ENCODE measurements at places on chromosomes 7 and 10.

DNA sequence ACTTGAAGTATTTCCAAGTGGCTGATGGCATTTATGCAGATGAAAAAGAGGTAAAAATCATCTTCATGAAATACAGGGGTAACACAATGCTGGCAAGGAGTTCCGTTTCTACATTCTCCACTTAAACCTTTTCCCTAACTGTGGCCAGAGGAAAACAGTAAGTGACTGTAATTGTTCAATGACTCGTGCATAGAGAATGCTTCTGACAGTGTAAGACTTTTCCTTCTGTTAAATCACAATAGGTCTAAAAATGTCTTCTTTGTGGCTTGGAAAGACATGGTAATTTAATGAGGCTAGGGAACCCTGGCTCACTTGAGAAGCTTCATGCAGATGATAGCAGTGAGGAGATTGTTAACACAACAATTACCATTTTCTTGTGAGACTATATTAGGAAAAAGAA is 50.3 kb upstream of the RSU1 start:
- peak; percentile 57 for DNase-seq

DNA sequence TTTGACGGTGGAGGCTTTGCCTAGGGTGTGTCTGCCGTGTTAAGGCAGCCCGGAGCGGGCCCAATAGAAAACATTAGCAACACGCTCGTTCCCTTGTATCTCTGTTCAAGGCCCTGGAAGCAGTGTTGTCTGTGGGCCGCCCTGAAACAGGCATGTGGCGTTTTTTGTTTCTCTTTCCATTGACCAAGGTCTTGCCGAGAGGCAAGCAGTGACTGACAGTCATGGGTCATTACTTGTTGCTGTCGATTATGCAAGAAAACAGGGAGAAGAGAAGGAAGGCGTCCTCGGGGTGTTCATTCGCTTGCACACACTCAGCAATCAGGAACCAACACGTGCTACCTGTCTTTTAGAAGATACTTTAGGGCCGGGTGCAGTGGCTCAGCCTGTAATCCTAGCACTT is 92.5 kb downstream of the EZH2 start:
- DNase-seq, result no peak

DNA sequence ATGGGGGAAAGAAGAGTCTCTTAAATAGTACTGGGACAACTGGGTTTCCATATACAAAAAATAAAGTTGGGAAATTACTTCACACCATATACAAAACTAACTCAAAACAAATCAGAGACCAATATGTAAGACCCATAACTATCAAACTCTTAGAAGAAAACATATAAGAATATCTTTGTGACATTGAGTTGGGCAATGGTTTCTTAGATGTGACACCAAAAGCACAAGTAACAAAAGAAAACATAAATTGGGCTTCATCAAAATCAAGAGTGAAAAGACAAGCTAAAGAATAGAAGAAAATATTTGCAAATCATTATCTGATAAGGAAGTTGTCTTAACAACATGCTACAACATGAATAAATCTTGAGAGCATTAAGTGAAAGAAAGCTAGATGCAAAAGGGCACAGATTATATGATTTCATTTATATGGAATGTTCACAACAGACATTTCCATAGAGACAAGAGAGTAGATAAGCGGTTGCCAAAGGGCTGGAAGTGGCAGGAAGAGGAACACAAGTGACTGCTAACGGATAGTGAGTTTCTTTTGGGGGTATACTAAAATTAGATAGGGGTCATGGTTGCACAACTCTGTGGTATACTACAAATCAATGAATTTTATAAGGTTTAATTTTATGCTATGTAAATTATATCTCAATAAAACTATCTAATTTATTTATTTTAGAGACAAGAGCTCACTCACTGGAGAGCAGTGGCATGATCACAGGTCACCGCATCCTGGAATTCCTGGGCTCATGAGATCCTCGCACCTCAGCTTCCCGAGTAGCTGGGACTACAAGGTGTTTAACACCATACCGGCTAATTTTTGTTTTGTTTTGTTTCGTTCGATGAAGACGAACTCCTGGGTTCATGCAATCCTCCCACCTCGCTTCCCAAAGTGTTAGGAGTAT is 35.4 kb downstream of the JMJD1C start:
- DNase-seq, result no peak

DNA sequence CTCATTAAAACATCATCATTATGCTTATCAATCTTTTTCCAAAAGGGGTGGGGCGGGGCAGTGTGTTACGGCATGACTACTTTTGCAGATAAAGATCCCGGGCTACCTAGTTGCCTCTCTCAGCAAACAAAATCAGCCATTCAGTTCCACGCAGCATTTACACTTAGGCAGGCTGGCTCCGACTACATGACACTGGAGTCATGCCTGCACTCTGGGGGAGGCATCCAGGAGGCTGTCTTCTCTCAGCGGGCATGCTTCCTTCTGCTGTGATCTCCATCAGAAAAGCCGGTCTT is 193.9 kb upstream of the TCF7L2 start:
- DNase-seq, result no peak

GRCh38 chr10:44939691-44940401 is 19.8 kb upstream of the RASSF4 start:
- DNase-seq, result no peak

GRCh38 chr10:119734396-119735332 is 8.8 kb downstream of the INPP5F start:
- DNase-seq, result no peak

- no peak for DNase-seq
Measured at GRCh38 chr10:59900048-59900727, 6.2 kb downstream of the CCDC6 start.

DNA sequence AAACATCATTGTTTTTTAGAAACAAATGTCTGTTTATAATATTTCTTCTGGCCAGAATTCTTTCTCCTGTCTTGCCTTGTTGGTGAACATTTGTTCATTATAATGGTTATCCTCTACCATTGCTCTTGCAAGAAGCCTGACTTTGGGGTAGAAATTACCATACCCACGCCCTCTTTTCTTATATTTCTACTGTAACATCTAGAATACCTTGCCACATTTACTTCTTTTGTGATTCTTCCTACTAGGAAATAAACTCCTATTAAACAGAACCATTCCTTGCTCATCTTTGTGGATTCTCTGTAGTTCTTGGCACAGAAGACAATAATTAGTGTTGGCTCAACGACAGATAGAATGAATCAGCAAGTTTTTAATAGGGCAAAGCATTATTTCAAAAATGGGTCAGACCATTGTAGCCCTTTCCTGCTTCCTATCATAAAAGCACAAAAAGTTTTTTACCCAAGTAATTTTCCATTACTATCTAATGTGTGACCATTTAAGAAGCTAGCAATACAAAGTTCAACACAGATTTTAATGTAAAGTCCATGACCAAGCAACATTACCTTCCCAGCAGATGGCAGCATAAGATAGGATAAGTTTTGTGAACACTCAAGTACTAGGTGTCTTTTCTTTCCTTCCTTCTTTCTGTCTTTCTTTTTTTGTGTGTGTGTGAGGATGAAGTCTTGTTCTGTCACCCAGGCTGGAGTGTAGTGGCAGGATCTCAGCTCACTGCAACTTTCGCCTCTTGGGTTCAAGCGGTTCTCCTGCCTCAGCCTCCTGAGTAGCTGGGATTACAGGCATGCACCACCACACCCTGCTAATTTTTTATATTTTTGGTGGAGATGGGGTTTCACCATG is 270.4 kb downstream of the HGF start:
- DNase-seq, result peak; percentile 76

DNA sequence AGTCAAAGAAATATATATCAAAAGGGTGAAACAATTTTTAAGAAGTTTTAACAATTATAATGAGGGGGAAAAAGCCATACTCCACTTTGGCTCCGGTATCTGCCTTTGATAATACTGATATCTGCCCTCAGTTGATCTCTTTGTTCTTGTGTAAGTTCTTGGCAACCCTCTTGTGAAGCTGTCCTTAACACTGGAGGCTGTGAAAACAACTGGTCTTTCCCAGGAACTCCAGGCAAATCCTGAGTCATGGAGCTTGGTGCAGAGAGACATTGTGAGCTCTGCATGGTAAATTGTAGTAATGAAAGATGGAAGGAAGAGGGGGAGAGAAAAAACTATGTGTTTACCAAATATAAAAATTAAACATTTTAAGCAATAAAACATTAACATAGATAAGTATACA is 11.9 kb upstream of the ERVW-1 start:
- no peak for DNase-seq

DNA sequence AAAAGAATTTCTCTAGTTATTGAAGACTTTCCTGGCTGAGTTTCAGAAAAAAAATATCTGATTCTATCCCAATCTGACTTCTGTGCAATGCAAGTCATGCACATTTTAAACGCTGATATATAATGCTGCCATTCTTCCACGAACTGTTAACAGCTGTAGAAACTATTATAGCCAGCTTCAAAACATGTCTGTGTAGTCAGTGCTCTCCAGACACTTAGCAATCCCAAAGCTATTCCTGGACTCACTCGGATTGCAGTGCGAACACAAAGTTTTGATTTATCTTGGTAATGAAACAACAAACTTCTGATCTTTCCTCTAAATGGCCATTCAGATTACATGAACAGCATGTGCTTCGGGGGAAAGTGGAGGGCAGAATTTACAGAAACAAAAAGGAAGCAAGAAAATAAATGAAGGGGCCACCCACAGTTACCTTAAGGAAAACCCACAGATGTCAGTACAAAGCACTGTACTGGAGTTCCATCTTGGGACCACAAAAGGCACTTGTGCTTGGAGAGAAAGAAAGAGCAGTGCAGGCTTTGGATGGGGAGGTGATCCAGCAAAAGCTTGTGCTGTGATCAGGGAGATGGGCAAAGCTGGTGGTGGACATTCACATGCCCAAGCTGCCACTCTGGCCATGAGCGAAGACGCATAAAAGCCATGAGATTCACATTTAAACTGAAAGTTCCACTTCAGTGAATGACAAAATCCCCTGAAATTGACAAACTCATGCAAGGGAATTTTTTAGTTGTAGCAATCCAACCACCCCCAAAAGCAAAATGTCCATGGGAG is 32.1 kb upstream of the ADO start:
- DNase-seq, result no peak

DNA sequence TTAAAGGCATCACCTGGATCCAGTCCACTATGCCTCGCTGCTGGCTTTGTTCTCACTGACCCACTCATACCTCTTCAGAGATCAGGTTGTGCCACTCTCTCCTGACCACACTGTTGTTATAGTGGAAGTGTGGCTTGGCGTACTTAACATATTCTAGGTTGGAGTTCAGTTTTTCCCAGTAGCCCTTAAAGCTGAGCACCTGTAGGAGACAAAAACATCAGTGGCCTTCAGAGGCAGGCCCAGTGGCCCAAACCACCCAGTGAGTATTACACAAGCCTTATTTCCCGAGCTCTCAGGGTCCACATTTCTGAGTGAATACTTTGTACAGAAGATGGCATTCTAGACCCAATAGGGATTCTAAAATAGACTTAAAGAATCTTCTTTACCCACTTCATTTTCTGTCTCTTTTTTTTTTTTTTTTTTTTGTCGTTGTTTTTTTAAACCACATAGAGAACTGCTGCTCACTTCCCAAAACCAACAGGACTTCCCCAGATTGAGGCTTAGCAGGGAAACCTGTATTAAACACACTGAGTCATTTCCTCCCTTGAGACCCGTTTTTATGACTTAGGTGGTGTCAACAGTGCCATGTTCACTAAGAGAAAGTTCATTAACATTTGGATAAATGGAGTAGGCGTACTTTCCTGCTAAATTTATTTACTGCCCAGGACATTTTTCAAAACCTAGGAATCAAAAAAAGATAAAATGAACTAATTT is 85.8 kb downstream of the GSAP start:
- no peak for DNase-seq

GRCh38 chr10:100319707-100320402 is 10.2 kb downstream of the PKD2L1 start:
- DNase-seq, result no peak

DNA sequence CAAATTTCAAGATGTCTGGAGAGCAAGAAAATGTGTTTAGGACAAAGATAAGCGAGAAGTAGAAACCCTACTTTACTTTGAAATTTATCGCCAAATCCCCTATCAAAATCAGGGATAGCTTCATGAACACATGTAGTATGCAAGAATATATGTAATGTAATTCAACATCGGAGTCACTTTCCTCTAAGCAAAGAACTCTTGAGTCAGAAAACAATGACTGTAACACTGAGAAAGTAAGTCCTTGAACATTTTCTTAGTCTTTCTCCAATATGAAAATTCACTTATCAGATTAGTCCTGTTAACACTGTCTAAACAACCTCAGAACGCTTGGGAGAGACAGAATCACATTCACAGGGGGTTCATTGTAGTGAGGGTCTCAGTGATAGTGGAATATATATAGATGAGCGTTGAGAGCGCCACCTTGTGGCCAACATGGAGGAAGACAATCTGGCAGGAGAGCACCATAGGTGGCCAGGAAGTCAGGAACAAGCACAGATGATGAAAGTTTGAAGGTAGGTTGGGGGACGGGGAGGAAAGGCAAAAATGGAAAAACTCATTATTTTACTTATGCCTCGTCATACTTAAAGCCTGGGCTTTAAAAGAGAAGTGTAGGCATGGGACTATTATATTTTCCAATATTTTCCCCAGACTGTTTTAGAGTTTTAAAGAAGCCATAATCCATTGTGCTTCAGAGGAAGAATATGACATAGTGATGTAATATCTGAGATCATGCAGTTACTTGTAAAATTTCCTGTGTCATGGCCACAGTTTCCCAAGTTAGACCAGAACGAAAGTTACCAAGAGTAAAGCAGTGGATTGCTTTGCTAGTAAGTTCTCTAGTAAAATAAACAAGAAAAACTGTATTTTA is 115.5 kb upstream of the GNAI1 start:
- DNase-seq, result peak; percentile 79

- DNase-seq, result no peak
Measured at GRCh38 chr7:114021135-114021534, 102.3 kb upstream of the PPP1R3A start.

DNA sequence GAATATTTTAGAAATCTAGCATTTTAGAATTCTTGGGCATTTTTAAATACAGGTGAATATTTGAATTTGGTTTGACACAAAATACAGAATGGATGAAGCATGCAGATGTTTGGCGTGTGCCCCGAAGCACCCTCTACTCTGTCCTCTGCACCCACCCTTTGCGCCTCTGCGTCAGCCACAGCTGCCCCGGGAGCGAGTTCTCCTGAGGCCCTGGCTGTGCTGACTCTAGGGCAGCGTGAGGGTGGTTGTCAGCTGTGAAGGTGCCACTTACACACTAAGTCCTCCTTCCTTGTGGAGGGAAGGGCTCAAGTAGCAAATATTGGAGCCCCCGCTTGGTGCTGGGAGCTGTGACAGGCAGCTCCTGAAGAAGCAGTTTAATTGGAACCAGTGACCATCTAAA is 48.4 kb downstream of the DAGLB start:
- no peak for DNase-seq

DNA sequence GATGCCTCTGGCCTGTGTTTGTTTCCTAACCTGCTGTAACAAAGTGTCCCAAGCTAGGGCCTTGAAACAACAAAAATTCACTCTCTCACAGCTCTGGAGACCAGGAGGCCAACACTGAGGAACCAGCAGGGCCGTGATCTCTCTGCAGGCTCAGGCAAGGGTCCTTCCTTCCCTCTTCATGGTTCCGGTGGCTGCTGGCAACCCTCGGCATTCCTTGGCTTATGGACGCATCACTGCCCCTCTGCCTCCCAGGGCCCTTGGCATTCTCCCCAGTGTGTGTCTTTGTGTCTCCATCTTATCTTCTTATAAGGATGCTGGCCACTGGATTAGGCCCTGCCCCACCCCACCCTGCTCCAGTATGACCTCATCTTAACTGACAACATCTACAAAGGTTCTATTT is 17.0 kb downstream of the CNPY1 start:
- no peak for DNase-seq

GRCh38 chr10:91061608-91062007 is 140.7 kb upstream of the ANKRD1 start:
- DNase-seq, result no peak

- no peak for DNase-seq
Measured at GRCh38 chr7:47525066-47525623, 56.8 kb downstream of the TNS3 start.

- DNase-seq, result peak; percentile 65
Measured at GRCh38 chr10:73581918-73582317, 9.2 kb downstream of the USP54 start.

Measured in neural progenitor cell (in vitro differentiated cells).